ENCODE measurements at places on chromosomes 2 and 18.

GRCh38 chr2:14930441-14930840 is 297.9 kb downstream of the LRATD1 start:
- DNase-seq: no peak

DNA sequence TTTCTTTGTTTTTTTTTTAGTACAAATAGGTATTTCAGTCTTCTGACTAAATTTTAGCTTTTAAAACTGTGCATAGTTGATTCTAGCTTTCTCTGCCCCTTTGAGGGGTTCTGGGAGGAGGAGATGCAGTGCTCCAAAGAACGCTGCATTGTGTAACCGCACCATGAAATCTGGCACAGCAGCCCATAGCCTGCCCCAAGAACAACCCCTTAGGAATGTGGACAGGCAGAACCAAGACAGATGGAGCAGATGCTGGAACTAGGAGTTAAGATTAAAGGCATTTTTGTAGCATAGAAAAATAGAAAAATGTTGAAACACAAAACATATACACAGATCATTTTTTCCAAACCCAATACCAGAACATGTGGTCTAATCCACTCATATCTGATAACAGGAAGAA is 187.5 kb downstream of the SCG2 start:
- DNase-seq: no peak

DNA sequence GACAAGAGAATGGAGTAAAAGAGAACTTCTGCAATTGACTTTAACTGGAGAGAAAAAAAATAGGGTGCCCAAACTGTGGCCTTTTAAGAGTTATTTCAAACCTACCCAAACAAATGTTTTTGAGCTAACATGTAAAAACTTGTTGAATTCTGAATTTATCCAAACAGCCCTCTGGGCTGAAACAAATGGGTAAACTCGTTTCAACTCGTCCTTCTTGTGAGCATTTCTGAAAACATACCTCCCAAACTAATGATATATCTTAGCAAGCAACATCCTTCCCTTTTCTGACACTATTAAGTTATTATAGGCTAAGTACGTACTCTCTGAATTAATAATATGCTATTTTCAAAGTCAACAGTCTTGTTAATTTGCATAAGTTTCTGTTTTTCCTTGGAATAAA is 793.0 kb upstream of the ACVR2A start:
- no peak for DNase-seq

GRCh38 chr2:126836761-126837679 is 61.7 kb upstream of the TEX51 start:
- no peak for DNase-seq

DNA sequence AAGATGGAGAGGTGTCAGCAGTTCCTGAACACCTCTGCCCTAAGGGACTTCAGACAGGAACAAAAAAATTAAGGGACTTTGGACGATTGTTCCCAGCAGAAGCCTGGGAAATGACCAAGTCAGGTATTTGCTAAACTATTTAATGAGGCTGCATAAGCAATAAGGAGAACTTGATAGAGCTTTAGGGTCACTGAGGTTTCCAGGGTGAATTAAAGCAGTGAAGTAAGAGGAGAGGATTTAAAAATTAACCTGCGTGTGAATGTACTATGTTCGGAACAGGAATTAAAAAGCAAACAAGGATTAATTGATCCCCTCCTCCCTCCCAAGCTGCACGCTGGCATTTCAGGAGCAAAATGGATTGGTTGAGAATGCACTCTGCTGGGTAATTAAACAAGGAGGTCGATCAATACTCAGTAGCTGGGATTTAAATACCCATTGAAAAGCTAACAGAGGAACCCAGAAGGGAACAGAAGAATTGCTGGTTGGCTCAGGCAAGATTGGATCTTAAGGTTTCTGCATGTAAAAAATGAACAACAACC is 157.2 kb downstream of the RNF152 start:
- no peak for DNase-seq

DNA sequence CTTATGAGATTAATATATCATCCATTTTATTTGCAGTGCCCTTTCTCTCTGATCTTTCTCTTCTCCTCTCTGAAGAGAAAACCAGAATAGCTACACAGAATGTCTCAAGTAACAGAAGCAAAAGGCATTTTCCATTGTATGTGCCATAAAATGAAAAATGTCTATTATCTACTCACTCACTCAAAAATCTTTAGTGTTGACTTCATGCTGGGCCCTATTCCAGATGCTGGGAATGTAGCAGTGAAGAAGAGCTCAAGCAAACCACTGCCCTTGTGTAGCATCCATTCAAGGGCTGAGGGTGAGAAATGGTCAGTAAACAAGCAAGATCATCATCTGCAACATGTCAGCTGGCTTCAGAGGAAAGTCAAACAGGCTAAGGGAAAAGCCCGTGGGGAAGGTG is 427.7 kb downstream of the METTL4 start:
- no peak for DNase-seq

DNA sequence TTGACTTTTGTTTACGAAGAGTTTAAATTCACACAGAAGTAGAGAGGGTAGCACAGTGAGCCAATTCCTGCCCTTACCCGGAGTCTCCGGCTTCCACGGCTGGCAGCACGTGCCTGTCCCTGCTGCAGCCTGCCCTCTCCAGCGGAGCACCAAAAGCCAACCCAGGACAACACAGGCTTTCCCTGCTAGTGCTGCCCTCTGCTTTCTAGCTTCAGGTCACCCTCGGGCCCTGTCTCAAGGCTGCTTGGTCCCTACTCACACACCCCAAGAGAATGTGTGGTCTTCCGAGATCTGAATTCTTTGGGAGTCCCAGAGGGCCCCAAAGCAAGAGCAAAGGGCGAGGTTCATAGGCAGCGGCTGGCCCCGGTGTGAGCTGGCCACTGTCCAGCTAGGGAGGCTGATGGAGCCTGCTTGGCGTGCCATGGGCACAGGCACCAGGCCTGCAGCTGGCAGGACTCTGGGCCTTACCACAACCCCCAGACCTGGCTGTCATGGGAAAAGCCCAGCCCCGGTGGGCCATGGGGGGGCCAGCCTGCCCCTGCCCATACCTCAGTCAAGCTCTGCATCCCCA is 7.0 kb upstream of the HS6ST1 start:
- DNase-seq: no peak

GRCh38 chr2:240423788-240424191 is 11.7 kb upstream of the GPC1 start:
- DNase-seq: no peak

DNA sequence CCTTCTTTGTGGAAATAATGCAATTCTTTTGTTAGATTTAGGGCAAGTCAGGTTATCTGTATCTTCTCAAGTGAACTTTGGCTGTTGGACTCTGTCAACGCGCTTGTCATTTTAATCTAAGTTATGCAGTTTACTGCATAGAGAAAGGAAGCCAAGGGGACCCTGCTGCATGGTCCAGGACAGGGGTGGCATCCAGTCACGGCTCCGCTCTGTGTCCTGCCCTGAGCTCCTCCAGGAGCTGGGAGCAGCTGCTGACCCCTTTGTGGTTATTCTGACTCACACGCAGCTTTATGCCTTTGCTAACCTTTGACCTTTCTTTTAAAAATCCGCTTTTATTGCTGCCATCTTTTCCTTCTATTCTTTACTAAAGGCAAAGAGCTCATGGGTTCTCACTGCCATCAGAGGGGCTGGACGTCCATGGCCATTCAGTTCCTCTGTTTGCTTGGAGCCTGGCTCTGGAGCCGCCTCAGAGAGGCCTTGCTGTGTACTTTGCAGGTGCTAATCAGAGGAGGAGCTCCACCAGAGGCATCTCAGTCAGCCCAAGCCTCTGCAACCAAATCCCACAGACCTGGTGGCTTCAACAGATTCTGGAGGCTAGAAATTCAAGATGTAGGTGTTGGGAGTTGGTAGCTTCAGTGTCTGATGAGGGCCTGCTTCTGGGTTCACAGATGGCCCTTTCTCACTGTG is 39.3 kb downstream of the SNTG2 start:
- no peak for DNase-seq

- DNase-seq: no peak
Measured at GRCh38 chr2:225889452-225889851, 489.9 kb downstream of the NYAP2 start.

GRCh38 chr2:14194233-14194632 is 438.3 kb upstream of the LRATD1 start:
- DNase-seq: no peak

DNA sequence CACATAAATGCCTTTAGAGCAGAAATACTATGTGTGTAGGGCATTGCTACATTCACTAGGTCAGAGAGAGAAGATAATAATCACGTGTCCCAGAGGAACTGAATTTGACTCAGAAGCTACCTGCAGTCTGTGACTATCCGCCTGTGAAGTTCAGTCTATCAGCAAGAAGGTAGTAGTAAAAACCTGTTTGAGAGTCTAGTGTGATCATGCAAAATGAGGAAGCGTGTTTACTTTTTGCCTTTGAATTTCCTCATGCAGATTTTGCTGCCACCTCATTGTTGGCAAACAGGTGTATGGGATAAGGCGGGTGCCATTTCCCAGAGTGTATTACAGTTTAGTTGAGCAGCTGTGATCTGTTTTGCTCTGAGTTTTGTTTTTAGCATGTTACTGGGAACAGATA is 403.9 kb upstream of the FANCL start:
- DNase-seq: no peak

DNA sequence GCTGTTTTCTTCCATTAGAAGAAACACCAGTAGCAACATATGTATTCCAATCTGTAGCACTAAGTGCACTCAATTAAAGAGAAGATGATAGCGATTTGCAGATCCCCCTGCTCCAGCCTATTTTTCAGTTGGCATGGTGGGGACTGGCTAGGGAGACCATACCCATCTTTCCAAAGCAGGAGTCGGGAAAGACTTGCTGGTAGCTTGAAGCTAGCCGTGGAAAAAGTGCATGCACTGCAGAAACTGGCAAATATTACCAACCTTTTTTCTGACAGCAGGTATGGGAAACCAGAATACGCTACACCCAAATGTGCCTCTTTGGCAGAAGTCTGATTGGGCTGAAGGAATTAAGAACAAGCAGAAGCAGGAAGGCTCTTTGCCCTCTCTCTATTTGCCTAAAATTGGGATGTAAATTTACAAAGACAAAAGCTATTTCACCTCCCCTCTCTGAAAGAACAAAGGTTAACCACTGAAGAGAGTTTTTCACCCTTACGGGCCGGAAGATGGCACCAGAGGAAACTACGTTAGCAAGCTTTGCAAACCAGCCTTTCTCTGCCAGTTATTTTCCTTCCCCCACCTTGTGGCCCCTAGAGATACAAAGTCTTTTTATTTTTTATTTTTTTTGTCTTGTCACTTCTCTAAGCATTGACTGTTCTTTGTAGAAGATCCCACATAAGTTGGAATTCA is 273.1 kb downstream of the DLGAP1 start:
- no peak for DNase-seq

DNA sequence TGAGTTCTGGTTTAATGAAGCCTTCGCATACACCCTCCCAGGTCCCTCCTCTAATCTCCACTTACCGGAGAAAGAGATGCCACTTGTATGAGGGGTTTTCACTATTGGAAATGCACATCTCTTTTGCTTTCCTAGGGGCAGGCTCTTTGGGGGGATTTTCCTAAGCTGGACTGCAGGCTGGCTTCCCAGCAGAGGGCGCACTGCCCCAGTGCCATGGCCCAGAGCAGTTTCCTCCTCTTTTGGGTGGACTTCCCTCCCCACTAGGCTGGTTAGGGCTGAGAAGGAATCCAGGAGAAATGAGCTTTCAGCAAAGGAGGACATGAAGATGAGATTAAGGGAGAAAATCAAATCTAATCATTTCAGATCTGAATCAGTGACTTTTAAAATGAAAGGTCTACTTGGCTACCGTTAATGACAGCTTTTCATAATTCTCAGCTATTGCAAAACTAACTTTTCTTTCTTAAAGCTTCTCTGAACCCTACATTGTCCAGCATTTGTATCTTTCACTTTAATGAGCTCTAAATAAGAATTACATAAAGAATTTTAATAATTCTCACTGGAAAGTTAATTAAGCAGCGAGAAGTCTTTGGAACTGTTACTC is 784.1 kb upstream of the FANCL start:
- DNase-seq: peak; percentile 3

GRCh38 chr2:29079887-29080286 is 5.6 kb upstream of the PCARE start:
- no peak for DNase-seq

- DNase-seq: no peak
Measured at GRCh38 chr18:68560128-68560527, 154.8 kb downstream of the TMX3 start.

- no peak for DNase-seq
Measured at GRCh38 chr2:176534798-176535466, 265.7 kb downstream of the MTX2 start.

DNA sequence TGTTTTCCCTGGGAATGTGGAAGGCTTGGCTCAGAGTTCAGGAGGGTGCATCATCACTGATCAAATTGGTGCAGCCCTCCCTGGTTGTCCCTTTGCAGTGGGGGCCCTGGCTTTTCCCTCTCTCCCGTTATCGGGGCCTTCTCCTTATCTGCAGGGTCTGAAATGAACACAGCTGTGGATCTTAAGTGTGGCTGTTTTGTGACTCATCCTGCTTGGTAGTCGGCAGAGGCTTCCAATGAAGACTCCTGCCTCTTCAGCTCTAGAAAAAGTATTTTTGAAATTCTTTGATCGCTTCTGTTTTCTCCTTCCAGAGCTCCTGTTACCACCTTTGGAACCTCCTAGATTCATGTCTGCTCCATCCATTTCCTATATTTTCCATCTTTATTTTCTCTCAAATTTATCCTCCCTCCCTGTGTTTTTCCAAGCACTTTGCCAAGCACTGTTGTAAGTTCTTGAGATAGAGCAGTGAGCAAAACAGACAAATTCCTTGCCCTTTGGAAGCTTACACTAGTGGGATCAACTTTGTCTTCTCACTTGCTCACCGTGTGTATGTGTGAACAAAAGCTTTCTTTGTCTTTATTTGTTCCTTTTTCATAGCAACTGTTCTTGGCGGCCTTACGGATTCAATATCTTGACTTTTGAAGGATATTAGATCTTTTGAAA is 45.7 kb downstream of the RALB start:
- DNase-seq: no peak

GRCh38 chr2:235945608-235946140 is 222.5 kb downstream of the GBX2 start:
- DNase-seq: no peak

- no peak for DNase-seq
Measured at GRCh38 chr18:48683661-48684060, 144.8 kb downstream of the CTIF start.

DNA sequence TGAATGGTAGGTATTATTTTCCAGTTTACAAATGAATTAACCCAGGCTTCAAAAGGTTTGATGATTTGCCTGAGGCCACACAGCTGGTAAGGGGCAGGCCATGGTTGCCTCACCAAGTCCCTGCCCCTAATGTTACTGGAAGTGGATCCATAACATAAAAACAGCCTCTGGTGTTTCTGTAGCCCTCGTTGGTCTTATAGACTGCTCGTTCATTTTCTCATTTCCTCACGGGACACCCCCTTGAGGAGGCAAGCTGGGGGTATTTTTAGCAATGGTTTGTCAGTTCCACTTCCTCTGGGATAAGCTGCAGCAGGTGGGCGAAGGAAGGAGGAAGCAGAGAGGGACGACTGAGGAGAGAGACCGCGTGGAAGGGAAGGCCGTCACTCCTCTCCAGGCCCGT is 32.9 kb upstream of the NDUFV2 start:
- no peak for DNase-seq

GRCh38 chr2:192267484-192267883 is 72.8 kb upstream of the TMEFF2 start:
- no peak for DNase-seq

Measured in NK-92 treated with Interleukin-12 subunit alpha and Interleukin-12 subunit beta, amount 100 ng/mL, for 24 hours (cell line).